NCI-H2029 (cell line): ENCODE measurements at places on chromosomes 11 and 22.

- no peak for DNase-seq
Observed at GRCh38 chr11:10326012-10326964, 21.4 kb downstream of the ADM start.

DNA sequence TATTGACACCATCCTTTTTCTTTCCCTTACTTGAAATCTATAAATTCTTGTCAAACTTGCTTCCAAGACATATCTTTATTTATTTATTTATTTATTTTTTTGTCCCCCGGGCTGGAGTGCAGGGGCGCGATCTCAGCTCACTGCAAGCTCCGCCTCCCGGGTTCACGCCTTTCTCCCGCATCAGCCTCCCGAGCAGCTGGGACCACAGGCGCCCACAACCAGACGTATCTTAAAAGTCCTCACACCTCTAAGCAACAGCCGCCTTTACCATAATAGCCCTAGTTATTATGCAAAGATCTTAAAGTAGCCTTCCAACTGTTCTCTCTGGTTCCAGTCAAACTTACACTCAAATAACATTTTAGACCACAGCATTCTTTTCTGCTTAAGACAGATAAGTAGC, 657.0 kb upstream of the B3GAT1 start:
- DNase-seq: no peak

DNA sequence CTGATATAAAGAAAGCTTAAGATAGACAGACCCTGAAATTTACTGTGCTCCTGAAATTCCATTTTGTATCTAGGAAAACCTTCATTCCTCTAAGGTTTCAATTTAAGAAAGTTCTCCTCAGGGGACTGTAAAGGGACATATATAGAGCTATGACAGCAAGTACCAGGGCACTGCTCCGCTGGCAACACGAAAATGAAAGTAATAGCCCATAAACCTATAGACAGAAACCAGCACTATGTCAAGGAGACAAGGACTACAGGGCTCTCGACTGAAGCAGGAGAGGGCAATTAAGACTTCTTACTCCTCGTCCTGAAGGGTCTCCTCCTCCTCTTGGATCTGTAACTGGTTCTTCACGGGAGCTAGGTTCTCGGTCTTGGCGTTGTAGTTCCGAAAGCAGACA, 6.9 kb downstream of the FEZ1 start:
- DNase-seq: no peak

DNA sequence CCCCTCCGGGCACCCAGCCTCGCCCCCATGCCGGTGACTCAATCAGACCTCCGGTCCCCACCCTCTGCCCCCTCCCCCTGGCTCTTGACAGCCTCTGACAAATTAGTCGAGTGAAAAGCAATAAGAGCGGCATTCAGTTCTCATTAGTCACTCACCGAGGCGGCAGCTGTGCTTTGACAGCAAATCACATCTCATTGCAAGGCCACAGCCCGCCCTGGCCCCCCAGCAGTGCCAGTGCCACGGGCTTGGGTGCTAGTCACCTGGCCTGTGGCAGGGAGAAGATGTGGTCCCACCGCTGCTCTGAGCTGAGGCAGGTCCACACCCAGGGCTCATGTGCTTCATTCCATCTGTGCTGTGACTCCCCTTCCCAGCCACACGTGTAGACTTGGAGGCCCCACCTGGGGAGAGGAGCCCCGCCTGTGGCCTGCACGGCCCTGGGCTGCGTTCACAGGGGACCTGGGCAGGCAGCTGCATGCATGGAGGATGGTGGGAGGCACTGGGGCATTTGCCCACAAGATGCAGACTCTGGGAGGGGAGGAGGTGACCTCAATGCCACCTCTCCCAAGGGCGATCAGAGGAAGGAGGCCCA, 7.4 kb upstream of the TH start:
- DNase-seq: no peak

- DNase-seq: no peak
Observed at GRCh38 chr11:103483996-103484395, 374.8 kb downstream of the DYNC2H1 start.

- peak; percentile 79 for DNase-seq
Observed at GRCh38 chr11:128052912-128053641, 534.3 kb downstream of the ETS1 start.
